ENCODE measurements at places on chromosomes 6 and 20.

- DNase-seq = no peak
Measured at GRCh38 chr6:135576055-135576454, 78.5 kb upstream of the AHI1 start.

DNA sequence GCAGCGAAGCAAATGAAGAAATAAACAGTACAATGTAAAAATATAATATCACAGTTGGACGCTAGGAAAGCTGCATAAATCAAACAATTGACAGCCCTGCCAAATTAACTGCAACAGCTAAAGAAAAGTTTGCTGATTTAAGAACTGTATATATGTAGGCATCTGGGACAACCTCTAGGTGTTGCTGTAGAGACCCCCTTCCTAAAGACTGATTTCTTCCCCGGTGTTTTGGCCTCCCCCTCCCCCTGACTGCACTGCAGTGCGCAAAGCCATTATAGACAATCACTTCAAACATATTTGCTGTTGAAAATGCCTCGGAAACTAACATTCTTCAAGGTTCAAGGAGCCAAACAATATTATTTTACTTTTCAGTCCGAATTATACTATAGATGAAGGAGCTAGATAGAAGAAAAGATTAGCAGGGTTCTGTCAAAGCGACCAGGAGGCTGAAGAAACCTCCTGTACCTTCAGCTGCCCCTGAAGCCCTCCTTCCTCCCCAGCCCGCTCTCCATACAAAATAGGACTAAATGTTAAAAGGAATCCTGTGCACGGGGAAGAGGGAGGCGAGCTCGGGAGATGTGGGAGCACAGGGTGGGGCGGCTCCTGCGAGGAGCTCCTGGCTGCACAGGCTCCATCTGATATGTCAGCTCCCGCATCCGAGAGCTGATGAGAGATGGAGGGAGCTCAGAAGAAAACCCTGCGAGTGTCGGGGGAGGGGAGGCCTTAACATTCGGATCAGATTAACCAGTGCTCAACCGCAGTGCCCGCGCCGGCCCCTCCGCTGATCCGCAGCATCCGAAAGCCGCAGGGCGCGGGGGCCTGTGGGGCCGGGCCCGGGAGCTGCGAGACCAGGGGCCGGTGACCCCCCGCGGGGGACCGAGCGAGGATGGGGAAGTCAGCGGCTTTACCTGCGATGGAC is 822 bp downstream of the ELOVL4 start:
- no peak for DNase-seq

DNA sequence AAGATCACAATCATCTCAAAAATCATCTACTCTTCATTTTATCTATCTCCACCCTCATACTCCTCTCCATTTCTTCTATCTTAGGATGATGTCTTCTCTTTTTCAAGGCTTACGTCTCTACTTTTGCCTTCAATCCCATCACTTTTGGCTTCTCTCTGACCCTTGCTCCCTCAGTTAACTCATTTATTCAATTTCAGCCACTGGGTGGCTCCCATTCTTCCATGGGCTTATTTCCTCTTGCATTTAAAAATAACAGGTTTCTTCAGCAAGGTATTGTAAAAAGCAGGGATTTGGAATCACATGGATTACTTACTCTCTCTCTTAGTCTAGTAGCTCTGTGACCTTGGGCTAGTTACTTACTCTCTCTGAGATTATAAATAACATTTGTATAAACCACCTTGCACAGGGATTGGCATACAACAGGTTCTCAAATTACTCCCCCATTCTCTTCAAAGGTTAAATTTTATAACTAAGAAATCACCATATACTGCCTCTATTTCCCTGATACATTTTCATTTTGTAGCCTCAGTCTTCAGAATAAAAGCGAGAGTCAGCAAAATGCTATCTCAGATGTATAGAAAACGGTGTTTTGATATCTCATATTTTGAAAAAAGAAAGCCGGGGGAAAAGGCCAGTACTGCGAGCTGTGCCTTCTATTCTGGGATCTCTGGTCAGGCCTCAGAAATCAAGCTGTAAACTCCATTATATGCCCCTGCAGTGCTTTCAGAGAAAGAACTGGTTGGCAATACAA is 5.5 kb downstream of the ZSCAN12 start:
- DNase-seq = no peak

GRCh38 chr6:29925727-29926412 is 16.5 kb upstream of the HLA-A start:
- no peak for DNase-seq

- DNase-seq = no peak
Measured at GRCh38 chr6:131451321-131452144, 121.5 kb upstream of the ARG1 start.

- no peak for DNase-seq
Measured at GRCh38 chr6:35183935-35184334, 29.8 kb upstream of the SCUBE3 start.

DNA sequence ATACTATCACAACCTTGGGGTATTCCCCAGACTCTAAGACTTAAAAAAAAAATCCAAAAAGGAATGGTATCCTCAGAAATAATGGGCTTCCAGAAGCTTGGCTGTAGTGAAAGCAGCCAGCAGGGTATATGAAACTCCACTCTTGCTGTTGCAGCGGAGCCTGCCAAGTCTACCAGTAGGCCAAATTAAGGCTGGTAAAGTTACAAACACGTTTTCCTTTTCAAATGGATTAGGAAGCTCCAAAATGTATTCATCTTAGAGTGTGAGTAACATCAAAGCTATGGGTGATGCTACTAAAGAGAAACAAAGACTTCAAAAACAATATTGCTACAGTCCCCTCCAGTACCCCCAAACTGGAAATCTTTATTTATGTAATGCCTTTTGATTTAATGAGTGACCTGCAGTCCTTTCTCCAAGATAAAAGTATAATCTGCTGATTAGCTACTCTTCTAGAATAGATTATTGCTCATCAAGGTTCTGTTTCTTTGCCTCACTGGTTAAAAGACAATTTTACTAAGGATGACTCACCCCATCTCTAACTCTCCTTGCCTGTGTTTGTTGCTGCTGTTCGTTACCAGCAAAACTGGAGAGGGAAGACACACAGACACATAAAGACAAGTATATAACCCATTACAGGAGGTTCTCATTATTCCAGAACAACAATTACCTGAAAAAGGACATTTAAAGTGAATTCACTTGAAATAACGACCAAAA is 84.9 kb downstream of the BTBD9 start:
- DNase-seq = no peak

DNA sequence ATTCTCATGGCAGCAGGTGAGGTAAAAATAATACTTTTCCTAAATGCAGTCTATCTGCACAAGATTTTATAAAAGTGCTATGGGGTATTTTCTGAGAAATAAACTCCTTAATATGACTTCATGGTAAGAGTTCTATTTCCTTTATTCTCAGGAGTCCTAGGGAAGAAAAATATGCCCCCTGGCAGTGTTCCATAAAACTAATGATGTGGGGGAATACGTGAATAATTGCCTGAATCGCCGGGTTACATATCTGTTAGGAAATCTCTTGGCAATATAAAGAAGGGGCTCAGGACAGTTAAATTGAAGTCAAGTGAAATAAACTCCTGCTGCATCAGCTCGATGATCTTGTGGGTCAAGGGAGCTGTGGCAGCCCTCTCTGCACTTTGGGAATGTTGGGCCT is 229.7 kb downstream of the MAFB start:
- DNase-seq = no peak

GRCh38 chr6:101090281-101090680 is 209.2 kb upstream of the ASCC3 start:
- no peak for DNase-seq

GRCh38 chr20:50431066-50431450 is 79.1 kb upstream of the PTPN1 start:
- DNase-seq = no peak

GRCh38 chr6:113920663-113921267 is 50.2 kb downstream of the HDAC2 start:
- DNase-seq = no peak

DNA sequence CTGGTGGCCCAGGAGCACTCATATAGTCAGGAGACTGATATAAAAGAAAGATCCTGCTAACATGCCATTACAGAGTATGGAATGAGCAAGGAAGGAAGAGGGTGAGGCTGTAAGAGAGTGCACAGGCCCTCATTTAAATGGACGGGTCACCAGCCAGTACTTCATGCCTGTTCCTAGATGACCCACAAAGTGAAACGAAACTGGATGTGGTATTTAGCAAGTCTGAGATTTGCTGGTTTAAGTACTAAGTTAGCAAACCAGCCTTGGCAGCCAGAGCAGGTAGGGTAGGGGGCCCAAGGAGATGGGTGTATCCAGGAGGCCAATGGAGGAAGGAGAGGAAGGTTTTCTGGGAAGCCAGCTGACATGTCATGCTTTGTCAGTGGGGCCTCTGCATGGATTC is 15.9 kb downstream of the NT5E start:
- no peak for DNase-seq

- no peak for DNase-seq
Measured at GRCh38 chr6:90892271-90892670, 305.4 kb upstream of the MAP3K7 start.

GRCh38 chr6:122246906-122247658 is 152.4 kb upstream of the HSF2 start:
- no peak for DNase-seq

DNA sequence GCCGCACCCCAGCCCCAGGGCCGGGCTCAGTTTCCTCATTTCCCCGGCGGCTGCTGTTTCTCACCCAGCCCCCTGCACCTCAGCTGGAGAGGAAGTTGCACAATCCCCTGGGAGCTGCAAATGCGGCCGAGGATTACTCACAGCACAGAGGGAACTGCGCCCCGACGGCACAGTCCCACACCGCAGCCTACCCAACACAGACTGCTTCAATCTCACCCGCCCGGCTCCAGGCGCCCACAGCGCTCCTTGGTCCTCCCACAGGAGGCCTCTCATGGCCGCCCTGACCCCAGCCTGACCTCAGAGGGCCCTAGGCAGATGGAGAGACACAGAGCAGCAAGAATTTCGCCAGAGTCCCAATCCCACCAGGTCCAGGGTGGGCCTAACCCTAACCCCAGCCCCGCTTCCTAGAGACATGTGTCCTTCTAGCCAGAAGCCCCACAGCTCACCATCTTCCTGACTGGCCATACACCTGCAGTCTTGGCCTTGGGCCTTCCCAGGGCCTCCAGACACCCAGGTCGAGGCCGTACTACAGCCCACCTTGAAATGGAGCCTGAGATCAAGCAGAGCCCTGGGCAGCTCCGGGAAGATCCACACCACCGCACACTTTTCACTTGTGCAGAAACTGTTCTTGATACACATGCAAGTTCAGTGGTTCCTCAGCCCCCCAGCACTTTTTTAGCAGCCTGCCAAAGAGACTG is 11.7 kb downstream of the TFEB start:
- no peak for DNase-seq

DNA sequence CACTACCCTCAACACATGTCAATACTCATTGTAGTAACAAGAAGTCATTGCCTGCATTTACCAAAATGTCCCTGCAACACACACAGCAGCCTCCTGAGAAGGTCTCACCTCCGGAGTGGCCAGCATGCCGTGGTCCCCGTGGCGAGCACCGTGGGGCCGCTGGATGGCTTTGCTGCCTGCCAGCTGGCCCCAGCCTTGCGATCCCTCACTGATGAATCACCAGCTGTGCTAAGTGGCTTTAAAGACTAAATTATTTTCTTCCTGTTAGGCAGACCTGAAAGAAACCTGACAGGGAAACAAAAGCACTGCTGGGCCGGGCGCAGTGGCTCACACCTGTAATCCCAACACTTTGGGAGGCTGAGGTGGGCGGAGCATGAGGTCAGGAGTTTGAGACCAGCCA is 306.7 kb downstream of the CDH4 start:
- no peak for DNase-seq

- no peak for DNase-seq
Measured at GRCh38 chr20:17556837-17557674, 12.8 kb upstream of the DSTN start.

- DNase-seq = no peak
Measured at GRCh38 chr6:144585217-144585814, 300.2 kb downstream of the UTRN start.

GRCh38 chr6:111941686-111942330 is 68.6 kb upstream of the FYN start:
- DNase-seq = no peak

GRCh38 chr6:27157459-27158315 is 89.8 kb upstream of the PRSS16 start:
- DNase-seq = peak; percentile 73

DNA sequence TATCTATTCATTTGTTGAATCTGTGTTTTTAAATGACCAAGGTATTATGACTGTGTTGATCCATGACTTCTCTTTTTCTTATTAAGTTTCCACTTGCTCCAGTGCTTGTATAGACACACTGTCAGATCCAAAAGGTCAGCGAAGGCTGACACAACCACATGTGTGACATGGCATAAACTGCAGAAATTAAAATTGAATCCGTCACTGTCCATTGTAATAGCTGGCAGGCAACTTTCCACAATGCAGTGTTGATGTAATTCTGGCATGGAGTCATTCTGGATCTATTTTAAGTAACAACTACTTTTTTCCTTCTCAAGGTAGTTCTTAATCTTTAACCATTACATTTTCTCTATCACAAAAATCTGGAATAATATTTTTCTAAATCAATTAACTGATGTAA is 145.3 kb downstream of the AIG1 start:
- no peak for DNase-seq

- no peak for DNase-seq
Measured at GRCh38 chr6:4587171-4587570, 189.0 kb upstream of the CDYL start.

GRCh38 chr20:48766961-48767960 is 60.5 kb downstream of the PREX1 start:
- no peak for DNase-seq

- DNase-seq = no peak
Measured at GRCh38 chr6:132693478-132693877, 20.4 kb downstream of the VNN1 start.

DNA sequence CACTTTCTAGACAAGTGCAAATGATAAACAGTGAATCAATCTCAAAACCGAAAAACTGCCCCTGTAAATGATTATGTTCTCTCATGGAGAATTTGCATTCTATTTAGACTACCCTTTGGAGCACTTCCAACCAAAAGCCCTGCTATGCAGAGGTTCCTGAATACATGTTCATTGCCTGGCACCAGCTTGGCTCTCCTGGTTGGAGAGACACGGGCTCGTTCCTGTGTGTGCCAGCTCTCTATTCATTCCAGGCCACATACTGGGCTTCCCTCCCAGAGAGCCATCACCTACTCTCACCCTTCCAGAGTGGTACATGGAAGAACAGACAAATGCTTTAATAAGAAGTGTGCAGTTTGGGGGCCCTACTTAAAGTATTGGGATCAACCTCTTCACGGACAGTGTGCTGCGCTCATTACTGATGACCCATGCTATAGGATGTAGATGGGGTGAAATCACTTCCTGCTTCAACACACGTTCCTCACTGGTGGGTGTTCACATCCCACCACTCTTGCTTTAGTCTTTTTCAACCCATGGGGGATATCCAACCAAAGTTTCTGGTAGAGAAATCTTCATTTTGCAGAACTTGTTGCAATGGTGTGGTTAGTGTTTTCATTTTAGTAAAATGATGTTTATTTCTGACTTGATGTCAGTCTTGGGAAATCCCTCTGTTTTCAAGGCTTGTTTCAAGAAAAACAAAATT is 38.5 kb upstream of the NAA20 start:
- no peak for DNase-seq

DNA sequence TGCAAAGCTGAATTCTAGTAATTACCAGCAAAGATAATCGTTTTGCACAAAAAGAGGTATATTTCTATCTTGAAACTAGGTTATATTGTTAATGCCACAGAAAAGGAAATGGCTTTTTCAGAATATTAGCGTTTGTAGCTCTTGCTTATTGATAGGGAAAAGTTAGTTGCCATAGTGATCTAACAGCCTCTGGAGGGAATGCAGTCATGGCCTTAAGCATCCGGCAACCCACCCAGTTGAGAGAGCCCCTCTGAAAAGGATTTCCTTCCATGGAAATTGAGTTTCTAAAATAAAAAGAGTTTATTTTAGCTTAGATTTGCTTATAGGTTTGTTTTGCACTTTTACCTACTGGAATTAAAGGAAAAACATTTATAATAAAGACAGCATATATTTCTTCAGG is 224.5 kb downstream of the BCKDHB start:
- no peak for DNase-seq
